Ovary (tissue), 10 donors: ENCODE measurements at places on chromosomes 13 and 19.
A peak's percentile ranks its signal among the peaks of the same experiment; 100 is the strongest.

- no peak for DNase-seq
Measured at GRCh38 chr13:81089371-81090157, 748.6 kb upstream of the SPRY2 start.

DNA sequence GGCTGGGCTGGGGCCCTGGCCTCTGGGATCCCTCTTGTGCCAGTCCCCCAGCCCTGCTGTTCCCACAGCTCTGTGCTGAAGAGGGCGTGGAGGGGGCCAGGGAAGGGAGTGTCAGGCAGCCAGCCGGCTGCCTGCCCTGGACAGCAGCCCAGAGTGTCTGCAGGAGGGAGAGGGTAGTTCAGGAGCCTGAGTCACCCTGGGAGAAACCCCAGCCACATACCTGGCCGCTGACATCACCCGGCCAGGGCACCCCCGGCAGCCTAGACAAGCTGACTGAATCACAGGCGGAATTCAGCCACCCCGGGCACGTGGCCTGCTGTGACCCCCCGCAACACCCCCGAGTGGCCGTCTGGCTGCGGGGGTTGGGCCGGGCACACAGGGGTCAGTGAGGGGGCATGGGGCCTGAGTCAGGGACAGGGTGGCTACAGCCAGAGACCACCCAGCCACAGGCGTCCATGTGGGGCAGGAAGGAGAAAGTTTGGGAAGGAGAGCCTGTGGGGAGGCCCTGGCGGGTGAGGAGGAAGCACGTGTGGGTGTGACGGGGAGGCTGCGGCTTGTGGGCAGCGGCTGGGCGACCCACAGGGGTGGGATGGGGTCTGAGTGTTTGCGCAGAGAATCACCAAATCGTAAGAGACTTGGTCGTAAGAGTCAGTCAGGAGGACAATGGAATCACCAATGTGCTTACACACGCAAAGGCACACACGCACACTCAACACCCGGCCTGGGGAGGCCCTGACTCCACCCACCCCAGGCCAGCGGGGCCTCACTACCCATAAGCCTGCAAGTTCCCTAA, 11.9 kb upstream of the FOSB start:
- peak; percentile 94 for DNase-seq

GRCh38 chr13:28678809-28679208, 19.9 kb downstream of the POMP start:
- no peak for DNase-seq

DNA sequence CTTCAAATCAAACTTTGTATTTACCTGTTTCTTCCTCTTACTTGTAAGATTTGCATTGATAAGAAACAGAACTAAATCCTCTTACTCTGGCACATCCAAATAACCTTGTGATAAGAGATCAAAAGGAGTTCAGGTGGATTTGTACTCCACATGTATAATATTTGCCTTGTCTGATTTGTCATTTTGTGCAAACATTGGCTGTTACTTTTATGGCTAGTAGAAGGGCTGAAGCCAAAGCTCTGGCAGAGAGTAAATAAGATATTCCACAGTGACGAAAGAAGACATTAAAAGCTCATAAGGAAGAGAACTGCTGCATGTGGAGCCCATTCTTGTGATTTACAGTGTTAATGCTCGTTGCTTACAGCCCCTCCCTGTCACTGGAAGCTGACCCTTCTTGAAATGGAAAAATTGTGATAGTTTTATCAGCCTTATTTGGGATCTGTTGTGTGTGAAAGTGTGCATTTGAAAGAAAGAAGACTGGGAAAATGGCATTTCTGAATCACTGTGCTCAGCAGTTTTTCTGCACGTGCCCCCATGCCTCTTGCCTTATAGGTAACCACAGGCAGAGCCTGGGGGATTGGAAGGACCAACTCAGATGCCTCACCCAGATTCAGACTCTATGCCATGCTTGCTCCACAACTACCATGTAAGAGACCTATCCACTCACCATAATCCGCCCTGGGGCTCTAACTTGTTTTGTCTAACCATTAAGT, 68.2 kb downstream of the OXGR1 start:
- no peak for DNase-seq

GRCh38 chr13:38814331-38814730, 127.5 kb downstream of the FREM2 start:
- no peak for DNase-seq

GRCh38 chr13:18628428-18628827, 553.2 kb downstream of the TUBA3C start:
- no peak for DNase-seq
